ENCODE measurements at places on chromosomes 1 and 21.

DNA sequence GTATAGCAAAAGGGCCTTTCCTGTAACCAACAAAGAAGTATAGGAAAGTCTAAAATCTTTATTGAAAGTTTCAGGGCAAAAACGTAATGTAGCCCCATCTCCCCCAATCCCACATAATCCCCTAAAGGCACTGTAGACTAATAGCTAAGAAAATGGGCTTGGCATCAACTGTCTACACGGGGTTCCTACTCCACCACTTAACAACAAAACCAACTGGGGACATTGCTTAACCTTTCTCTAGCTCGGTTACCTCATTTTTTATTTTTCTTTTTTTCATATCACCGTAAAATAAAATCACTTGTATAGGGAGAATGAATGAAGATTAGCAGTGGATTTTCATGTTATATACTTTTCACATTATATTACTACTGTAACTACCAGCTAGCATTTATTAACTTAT, 12.3 kb downstream of the MACF1 start:
- DNase-seq: no peak

GRCh38 chr21:39136711-39137110, 46.5 kb downstream of the PSMG1 start:
- DNase-seq: no peak

- no peak for DNase-seq
Observed at GRCh38 chr1:155322571-155322952, 1.9 kb downstream of the RUSC1 start.

DNA sequence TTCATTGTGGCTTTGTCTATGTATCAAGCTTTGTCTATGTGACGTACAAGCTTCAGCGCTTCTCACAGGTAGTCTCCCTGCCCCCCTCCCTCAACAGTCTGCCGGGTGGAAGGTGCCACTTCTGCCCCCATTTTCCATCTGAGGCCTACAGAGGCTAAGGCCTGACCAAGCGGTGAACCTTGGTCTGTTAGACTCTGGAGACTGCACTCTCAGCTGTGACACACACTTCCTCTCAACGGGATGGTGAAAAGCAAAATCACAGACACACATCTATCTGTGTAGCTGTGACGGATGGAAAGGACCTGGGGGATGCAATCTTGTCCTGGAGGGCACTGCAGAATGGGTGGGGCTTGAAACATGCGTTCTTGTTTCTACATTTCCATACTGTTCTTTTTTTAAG, 152.9 kb upstream of the EDN2 start:
- DNase-seq: no peak

- no peak for DNase-seq
Observed at GRCh38 chr1:153245466-153245865, 14.0 kb upstream of the LORICRIN start.

DNA sequence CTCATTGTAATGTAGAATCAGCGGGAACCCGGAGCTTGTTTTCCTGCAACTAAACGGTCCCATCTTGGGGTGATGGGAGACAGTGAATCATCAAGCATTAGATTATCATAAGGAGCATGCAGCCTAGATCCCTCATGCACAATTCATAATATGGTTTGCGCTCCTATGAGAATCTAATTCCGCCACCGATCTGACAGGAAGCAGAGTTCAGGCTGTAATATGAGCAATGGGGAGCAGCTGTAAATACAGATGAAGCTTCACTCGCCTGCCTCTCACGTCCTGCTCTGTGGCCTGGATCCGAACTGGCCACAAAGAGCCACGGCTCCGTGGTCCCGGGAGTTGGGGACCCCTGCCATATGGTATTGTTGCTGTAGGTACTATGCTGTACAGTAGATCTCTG, 1.6 kb downstream of the IFI44 start:
- DNase-seq: no peak

DNA sequence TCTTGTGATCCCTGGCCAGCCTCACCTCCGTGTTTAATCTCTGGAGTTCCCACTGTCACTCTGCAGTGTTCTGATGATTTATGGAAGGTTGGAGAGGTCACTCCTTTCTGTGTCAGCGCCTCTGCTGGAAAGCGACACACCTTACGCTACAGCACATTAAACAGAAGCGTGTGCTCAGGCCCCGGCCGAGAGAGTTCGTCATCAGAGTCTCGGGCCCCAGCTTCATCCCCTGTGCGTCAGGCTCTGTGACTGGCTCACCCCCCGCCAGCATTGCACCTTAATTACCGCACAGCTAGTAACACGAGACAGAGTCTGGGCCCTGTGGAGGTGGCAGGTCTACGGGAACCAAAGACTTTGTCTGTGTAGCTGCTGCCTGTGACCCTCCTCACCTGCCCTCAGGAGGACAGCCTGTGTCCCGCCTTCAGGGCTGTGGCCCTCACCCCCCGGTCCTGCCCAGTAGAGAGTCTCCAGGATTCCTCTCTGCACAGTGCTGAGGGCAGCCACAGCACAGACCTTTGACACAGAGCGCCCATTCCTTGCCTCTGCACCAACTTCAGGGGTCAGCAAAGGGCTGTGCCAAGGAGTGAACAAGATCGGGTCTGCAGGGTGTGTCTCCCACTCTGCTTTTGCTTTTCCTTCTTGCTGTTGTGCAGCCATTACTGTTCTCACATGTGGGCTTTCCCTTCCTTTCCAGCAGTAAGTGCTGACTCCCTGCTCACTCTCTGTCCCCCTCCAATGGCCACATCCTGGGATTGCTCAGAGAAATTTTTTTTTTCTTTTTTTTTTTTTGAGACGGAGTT, 157.6 kb downstream of the PGBD5 start:
- DNase-seq: no peak

- DNase-seq: no peak
Observed at GRCh38 chr21:45979141-45979631, 2.4 kb upstream of the COL6A1 start.

DNA sequence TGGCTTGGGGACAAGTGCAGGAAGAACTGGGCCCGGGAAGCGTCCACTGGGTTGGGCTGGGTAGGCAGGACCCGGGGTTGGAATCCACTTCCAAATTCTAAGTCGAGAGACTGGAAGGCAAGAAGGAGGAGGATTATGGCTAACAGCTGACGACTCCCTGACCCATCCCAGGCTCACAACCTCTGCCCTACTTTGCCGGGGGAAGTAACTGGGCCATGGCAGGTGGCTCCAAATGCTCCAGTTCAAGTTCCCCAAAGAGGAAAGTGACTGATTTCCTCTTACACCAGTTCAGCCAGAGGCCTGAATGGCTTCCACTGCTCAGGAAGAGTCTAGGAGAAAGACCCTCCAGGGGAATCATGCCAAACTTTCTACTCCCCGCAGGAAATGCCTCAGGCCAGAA, 11.4 kb downstream of the EMC1 start:
- DNase-seq: no peak

DNA sequence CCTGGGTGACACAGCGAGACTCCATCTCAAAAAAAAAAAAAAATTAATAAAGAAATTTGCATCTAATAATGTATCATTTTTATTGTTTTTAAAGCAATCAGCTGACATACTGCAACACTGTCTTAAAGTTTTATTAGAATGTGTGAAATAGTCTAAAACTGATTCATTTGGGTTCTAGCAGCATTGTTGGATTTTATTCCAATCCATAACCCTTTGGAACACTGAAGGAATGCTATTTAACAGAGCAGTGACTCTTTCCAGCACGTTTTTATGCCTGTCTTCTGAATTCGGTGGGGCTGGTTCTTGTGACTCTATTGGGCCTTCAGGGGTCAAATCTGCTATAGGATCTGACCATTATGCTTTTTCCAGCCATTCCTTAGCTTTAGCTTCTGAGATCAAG, 18.2 kb upstream of the FMO4 start:
- no peak for DNase-seq

DNA sequence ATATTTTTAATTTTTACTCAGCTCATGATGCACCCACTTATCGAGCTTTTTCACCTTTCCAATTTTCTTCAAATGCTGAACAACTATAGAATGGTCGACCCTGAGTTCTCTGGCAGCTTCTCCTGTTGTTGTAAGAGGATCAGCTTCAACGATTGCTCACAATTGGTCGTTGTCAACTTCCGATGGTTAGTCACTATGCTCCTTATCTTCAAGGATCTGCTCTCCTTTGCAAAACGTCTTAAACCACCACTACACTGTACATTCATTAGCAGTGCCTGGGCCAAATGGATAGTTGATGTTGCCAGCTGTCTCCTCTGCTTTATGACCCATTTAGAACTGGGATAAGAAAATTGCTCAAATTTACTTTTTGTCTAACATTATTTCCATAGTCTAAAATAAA, 385.9 kb upstream of the LYPLAL1 start:
- no peak for DNase-seq

GRCh38 chr1:24973315-24973714, 43.2 kb upstream of the RUNX3 start:
- no peak for DNase-seq

DNA sequence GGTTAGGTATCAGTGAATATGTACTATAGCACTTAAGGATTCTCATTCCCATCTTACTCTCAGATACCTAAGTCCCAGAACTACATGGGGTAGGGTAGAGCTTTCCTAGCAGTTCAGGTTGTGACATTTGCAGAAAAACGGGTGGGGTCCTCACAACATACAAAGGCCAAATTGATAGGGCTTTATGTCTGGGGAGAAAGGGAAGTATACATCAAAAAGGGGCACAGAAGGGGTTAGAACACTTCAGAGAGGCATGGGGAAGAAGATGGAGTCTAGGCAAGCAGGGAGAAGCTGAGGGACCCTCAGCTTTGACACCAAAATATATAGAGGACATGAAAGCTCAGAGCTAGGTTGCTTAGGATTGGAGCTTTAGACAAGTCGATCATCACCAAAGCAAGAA, 3.6 kb downstream of the UROD start:
- no peak for DNase-seq

DNA sequence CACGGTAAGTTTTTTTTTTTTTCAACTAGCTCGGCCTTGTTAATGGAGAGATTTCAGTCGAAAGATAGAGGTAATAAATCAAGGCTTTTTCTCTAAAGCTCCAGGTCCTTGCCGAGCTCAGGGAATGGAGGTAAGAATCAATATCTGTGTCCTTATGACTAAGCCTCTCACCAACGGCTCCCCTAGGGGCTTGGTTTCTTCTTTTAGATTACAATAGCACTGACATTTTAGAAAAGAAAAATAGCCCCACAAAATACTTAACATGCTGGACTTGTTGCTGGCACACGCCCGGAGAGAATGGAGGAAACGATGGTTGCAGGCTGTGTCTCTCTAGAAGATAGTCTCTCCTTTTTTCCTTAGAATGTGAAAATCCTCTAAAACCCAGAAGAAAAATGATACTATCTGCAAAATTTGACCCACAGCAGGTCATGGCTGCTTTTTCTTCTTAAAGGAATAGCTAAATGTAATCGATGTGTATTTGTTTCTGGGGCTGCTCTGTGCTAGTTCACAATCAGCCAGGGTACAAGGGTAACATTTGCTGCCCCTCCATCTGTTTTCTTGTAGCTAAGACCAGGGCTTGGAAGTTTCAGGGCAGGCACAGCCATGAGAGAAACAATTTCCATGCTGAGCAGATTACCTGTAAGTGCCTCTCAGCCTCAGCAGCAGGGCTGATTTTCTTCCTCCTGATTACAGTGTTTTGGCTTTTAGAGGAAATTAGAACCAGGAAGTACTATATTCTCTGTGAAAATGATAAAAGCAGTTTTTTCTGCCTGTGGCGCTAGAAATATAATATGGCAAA, 86.2 kb upstream of the GNG12 start:
- DNase-seq: no peak

- no peak for DNase-seq
Observed at GRCh38 chr1:118863688-118864087, 124.5 kb downstream of the TBX15 start.

DNA sequence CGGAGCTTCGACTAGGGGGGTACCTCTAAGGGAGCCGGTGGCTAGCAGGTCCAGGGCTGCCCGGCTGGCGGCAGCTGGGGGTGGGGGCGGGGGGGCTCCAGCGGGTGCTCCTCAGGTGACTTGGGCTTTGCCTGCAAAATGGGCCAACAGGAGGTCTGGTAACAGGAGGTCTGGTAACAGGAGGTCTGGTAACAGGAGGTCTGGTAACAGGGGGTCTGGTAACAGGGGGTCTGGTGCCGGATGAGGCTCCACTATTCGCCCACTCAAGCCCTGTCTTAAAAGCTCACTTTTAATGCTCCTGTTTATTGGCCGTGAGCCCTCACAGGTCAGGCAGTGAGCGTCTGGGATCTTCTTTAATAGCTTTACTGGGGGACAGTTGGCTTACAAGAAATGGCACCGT, 40.4 kb upstream of the ACTRT2 start:
- no peak for DNase-seq

DNA sequence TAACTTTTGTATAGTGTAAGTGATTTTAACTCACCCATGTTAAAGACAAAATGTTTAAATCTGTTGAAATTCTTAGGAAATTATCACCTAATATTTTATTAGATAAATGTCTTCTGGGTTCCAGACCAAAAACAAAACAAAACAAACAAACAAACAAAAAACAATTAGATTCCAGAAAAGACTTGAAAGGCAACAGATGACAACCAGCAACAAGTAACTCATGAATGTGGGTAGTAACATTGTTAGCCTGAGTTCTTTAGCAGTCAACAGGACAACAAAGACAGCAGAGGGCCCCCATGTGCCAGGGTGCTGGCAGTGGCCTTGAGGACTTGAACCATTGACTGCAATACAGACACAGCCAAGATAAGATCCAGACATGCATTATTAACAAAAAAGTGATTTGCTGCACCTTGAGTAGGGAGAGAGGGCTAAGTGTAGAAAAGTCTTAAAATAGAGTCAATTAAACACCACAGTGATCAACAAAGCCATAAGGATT, 2.4 kb upstream of the CD247 start:
- no peak for DNase-seq

DNA sequence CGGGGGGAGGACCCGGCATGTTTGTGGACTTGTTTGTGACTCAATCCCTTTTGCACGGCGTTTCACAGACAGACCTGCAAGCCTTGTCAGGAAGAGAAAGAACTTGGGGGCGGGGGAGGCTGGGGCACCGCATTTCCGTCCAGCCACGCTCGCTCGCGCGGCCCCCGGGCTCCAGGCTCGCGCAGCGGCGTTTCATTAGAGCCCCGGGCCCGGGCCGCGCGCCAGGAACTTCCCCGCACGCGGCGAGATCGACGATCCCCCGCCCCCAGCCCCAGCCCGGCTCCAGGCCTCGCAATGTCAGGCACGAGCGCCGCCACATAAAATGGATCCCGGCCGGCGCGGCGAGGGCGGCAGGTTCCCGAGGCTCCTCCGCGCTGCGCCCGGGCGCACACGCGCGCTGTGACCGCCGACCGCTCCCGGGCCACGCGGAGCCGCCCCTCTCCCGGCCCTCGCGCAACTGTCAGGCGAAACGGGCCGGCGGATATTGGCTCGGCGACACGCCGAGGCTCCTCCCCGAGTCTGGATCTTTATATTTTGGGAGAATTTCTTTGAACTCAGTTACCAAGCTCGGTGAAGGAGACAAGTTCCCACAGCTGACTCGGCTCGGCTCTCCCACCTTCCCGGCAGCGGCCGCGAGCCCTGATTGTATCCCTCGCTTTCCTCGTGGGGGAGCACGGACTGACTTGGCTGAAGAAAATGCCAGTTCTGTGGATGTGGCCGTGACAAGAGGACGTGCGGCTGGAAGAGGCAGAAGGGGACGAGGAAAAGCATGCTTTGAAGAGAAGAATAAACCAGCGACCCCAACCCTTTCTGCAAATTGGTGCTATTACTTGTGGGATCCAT, at the start of gene KIF26B:
Gene KIF26B (plus strand): TSS at position 557 of the 843 bp plus-strand sequence. CDS start 440 bp downstream, outside the sequence.
- no peak for DNase-seq

Measured in stimulated activated CD4-positive, alpha-beta T cell treated with anti-CD3 and anti-CD28 coated beads, TNF-alpha, amount 100 ng/mL, for 1 hour (primary cell).